NCI-H524 treated with DMSO at 0.1 percent for 48 hours (cell line): ENCODE measurements at places on chromosomes 3 and 15.

DNA sequence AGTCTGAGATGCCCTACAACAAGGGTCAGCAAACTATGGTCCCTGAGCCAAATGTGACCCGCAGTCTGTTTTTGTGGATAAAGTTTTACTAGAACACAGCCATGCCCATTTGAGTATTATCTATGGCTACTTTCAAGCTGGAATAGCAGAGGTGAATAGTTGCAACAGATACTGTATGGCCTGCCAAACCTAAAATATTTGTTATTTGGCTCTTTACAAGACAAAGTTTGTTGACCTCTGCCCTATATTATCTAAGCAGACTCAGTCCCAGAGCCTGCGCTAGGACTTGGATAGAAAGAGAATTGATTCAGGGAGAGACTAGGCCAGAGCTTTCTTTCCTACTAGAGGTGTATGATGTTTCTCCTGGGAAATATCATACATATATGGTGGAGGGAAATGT lies 81.7 kb upstream of the NMNAT3 start:
- DNase-seq: no peak

DNA sequence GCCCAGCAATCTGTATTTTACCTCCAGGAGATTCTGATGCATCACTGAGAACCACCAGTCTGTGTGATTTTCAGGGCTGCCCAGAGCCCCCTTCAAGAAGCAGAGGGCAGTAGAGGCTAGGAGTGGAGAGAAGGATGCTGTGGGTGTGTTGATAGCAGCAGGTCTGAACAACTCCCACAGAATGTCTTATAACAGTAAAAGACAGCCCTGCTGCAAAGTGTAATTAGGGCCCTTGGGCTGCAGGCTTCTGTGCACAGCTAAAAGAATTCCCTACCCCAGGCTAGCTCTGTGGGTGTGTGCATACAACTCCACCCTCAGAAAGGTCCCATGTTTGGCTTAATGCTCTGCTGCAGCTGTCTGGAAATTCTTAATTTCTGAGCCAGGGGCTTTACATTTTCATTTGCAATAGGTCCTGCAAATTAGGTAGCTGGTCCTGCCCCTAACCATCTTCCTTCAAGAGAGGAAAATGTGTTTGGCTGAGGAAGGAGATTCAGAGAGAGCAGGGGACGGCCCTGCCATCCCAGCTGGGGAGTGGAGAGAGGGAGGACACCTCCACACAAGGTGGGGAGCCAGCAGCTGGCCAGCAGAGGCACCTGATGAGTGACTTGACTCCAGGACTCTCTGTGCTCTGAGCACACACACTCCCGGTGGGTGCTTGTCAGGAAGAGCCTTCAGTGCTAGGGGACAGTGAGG lies 43.2 kb upstream of the RAB6B start:
- no peak for DNase-seq

GRCh38 chr15:77139312-77139711 lies 68.4 kb upstream of the TSPAN3 start:
- DNase-seq: no peak

DNA sequence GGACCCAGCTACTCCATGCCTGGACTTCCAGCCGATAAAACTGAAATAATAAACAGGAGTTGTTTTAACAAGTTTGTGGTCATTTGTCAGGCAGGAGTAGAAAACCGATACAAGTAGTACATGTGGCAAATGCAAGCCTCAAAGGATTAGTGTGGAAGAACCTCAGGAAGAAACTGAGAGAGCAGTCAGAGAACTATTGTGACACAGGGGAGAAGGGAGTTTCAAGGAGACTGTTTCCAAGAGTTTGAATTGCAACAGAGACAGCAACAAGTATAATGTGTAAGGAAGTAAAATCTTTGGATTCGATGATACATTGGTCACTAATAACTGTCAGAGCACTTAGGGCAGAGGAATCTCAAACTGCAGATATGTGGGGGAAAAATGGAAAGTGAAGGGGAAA lies 450.6 kb upstream of the ARHGEF26 start:
- no peak for DNase-seq

DNA sequence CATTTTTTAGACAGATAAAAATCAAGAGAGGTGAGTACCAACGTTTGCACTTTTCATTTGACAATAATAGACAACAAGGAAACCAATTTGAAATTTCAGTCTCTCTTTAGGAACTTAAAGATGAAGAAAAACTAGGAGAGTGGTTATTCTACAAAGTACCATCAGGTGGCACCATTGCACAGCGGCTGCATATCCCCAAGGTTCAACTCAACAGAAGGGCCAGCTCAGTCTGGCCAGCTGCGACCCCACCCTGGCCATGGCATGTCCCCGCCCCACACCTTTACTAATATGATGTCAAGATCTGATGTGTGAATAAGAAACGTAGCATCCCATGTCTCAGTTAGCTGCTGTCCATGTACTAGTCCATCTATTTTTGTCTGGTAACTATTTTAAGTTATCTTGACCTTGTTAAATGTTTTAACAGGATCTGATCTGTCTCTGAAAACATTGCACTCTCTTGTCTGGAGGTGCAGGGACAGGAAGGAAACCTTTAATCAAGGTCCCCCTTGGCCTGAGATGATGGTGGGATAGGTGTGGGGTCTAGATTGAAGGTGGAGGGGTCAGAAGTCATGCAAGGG lies 35.5 kb upstream of the CGNL1 start:
- DNase-seq: peak; percentile 44

- DNase-seq: no peak
These were observed 33.7 kb downstream of the ADCY5 start for GRCh38 chr3:123414973-123415775.

DNA sequence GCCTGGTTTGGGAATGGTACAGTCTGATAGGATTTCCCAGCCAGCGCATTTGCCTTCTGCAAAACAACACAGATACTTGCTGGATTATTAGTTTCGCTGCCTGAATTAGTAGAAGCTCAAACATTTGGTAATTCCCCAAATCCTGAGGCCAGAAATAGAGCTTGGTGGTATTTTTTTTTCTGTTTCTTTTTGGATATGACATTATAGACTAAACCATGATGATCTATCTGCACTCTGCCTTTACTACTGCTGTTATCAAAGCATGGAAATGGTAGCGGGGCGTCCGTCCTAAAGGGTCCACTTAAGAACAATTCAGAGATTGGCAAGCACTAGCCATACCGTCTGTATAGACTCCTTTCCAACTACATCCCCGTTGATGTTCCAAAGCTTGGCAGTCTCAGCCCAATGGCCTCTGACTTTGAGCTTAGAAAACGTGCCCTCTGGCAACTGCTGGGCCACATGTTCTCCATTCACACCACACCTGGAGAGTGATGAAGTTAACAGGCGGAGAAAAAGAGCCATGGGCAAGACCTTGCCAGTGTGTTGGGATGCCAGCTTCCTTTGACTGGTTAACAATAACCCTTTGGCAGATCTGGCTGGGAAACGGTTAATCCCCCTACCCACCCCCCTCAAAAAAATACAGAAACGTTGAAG lies 241.0 kb upstream of the NR2F2 start:
- no peak for DNase-seq

GRCh38 chr15:51770902-51771301 lies 19.5 kb downstream of the TMOD2 start:
- DNase-seq: peak; percentile 87

DNA sequence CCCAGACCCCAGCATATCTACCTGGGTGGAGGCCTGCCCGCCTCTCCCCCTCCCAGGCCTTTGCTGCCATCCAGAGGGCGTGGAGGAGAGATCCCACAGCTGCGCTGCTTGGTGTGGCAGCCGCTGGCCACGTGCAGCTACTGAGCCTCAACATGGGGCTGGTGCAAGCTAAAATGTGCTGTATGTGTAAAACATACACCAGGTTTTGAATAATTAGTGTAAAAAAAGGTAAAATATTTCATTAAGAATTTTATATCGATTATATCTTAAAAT lies 95.8 kb downstream of the SEC22A start:
- DNase-seq: no peak

DNA sequence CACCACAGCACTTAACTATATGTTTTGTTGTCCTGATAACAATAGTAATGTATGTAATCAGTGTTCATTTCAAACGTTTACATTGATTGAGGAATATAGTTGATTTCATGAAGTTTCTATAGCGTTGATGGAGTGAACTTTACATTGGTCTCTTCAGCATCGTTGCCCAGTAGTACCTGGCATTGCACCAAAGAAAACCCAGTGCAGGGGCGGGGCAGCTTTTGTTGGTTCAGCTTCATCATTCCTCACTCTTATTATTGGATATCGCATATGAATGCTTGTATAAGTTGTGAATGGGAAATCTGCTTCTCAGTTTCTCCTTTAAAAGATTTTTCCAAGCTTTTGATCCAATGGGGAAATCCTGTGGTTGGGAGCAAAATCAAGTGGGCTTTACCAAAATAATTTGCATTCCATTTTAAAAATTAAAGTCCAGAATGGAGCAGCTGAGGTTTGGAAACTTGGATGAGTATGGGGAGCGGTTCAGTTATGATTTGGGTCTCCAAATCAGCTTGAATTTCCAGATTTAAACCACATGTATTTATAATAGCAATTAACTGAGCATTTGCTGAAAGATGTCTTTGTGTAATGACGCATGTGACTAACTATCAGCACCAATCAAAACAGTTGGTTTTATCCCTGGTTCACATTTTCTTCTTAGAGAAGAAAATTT lies 213.7 kb downstream of the ALCAM start:
- DNase-seq: no peak

DNA sequence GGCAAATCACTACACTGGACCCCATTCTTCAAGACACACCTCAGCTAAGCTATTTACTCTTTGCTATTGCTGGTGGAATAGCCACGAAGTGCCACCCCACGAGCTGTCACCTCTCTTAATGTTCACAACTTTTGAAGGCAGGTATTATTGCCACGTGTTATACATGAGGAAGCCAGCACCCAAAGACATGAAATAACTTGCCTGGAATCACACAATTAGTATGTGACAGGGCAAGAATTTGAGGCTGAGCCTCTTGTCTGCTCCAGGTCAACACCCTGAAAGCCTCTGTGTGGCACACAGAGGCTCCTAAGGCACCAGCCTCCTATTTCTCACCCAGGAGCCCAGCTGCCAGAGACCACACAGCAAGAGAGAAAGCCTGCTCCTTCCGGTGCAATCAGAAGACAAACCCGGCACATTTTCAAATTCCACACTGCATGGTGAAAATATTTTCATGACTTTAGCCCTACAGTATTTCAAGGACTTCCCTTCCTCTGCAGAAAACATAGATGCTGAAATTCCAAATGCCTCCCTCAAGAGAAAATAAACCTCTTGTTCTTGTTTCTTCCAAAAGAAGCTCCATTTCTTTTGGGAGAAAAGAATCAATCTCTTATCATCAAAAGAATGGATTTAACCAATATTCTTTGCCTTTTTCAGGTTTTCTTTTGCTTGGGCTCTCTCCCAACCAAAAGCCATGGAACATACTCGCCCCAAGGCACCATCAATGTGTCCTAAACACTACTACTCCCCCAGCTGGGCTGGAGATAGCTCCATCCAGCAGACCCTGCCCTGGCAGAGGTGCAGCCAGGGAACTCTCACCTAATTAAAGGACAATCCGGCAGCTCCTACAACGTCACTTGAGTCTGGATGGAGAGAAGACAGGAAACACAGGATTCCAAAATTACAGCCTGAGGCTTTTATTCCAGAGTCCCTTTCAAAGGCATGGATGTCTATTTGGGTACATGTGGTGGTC lies 84.7 kb upstream of the THBS1 start:
- DNase-seq: no peak

- no peak for DNase-seq
These were observed 20.1 kb downstream of the ZBTB38 start for GRCh38 chr3:141388395-141388794.

- peak; percentile 30 for DNase-seq
These were observed 160.7 kb upstream of the MCTP2 start for GRCh38 chr15:94070356-94071295.

- DNase-seq: no peak
These were observed 139.2 kb upstream of the MEF2A start for GRCh38 chr15:99426431-99427105.

DNA sequence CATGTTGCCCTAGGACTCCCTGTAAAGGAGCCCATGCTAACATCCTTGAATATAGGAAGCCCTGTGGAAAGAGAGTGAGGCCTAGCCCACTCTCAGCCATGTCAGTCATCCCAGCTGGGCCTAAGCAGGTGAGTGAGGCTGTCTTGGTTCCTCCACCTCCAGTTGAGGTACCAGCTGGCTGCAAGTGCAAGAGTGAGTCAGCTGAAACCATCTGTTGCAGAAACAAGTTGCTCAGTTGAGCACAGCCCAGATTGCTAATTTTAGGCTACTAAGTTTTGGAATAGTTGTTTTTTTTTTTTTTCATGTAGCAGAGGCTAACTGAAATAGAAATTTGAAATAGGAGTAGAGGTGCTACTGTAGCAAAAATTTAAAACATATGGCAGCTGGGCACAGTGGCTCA lies 43.7 kb upstream of the ADPGK start:
- DNase-seq: no peak

GRCh38 chr3:178703268-178703975 lies 167.2 kb downstream of the KCNMB2 start:
- DNase-seq: no peak

DNA sequence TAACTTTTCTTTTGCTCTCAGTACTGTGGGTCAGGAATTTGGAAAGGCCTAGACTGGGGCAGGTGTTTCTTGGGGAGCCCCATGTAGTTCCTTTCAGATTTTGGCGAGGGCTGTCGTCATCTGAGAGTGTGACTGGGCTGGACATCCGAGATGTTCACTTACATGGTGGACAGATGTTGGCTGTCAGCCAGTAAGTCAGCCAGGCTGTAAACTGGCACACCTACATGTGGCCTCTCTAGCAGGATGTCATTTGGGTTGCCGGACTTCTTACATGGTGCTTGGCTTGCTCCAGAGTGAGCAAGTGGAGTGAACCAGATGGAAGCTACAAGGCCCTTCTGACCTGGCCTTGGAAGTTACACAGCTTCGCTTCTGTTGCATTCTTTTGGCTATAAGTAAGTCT lies 20.7 kb downstream of the TATDN2 start:
- no peak for DNase-seq

- no peak for DNase-seq
These were observed 1749.6 kb downstream of the SI start for GRCh38 chr3:163328680-163329079.

GRCh38 chr3:20103731-20104130 lies 63.5 kb downstream of the KAT2B start:
- no peak for DNase-seq

GRCh38 chr3:195285372-195285771 lies 14.4 kb upstream of the XXYLT1 start:
- no peak for DNase-seq

- peak; percentile 97 for DNase-seq
These were observed 8.2 kb downstream of the SNX33 start for GRCh38 chr15:75655931-75656330.

DNA sequence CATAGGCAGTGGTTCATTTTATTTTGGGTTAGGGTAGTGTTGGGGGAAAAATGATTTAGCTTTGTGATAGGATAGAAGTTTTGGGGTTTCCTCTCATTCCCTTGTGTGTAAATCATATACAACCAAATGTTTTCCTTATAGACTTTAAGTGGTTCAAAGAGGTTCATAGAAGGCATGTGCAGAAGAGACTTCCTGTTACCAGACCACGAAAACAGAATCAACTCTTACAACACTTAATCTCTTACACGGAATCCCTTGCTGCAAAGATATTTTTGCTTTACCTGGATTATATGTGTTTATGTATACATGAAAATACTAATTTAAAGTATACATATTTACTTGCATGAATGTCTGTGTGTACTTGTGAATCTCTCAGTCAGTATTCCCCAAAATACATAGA lies 2.9 kb downstream of the TMOD2 start:
- DNase-seq: no peak

- peak; percentile 77 for DNase-seq
These were observed 1.6 kb upstream of the NTRK3 start for GRCh38 chr15:88258093-88258641.

- DNase-seq: no peak
These were observed 189.8 kb upstream of the TBC1D5 start for GRCh38 chr3:17932136-17932771.

GRCh38 chr3:14457999-14458398 lies 55.6 kb downstream of the SLC6A6 start:
- DNase-seq: no peak
